Foreskin keratinocyte (primary cell): ENCODE measurements at places on chromosomes 6 and 20. TPM values are rescaled to one million over a fixed set of nuclear protein-coding genes. Genes with fewer than 3 reads are reported as not detected.

The KHDRBS2 gene
- total RNA-seq, result not detected in 2 replicates

DNA sequence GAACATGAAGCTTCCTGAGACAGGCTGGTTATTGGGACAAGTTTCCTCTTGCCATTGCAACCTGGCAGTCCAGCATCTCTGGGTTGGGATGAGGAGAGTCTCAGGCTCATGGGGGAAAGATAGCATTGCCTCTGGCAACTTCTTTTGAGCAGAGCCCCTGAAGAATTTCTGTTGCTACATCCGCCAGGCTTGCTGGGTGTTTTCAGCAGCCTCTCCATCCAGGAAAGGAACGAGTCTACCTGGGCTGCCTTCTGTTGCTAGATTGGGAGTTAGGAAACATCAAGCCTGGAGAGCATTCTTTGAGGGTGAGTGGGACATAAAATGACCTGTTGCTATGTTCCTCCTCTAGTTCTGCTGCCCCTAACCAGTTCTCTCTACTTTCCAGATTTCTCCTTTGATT lies 313.5 kb downstream of the RFPL4B start:
- peak; percentile 46 for DNase-seq

DNA sequence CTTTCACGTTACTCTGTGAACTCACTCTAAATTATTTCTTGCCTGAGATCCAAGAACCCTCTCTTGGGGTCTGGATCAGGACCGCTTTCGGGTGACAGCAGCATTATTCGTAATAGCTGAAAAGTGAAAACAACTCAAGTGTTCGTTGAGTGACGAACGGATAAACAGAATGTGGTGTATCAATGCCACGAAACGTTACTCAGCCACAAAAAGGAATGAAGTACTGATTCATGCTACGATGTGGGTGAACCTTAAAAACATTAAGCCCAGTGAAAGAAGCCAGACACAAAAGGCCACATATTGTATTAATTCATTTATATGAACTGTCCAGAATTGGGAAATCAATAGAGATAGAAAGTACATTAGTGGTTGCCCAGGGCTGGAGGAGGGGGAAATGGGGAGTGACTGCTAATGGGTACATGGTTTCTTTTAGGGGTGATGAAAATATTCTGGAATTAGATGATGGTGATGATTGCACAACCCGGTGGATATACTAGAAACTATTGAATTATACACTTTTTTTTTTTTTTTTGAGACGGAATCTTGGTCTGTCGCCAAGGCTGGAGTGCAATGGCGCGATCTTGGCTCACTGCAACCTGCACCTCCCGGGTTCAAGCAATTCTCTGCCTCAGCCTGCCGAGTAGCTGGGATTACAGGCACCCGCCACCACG lies 8.4 kb downstream of the PTGIS start:
- DNase-seq, result no peak

DNA sequence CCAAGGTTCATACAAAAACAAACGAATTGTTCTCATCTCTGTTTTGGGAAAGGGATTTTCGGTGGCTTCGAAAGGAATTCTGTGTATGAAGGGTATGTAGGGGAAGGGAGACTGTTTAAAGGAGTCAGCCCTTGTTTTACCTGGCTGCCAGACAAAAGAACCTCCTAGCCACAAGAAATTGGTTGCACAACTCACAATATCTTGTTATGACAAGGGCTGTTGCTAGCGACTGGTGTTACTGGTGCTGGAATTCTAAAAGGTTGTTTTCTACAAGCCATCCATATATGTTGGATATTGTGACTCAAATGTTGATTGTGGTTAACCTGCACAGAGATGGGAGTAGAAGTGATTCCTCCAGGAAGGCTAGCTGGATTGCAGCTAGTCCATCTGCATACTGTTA lies 34.6 kb upstream of the CITED2 start:
- DNase-seq, result peak; percentile 67

GRCh38 chr6:8170245-8170644 lies 67.9 kb upstream of the EEF1E1 start:
- DNase-seq, result no peak

GRCh38 chr20:38214256-38215193 lies 46.0 kb downstream of the KIAA1755 start:
- DNase-seq, result no peak

The FAM184A gene
- total RNA-seq, result 0.14 and 0.17 TPM in 2 replicates

The PLCB4 gene
- 2.4 and 3.1 TPM in 2 replicates for total RNA-seq

The B3GAT2 gene
- total RNA-seq, result not detected in 2 replicates

GRCh38 chr6:113805173-113805790 lies 51.9 kb upstream of the MARCKS start:
- no peak for DNase-seq

DNA sequence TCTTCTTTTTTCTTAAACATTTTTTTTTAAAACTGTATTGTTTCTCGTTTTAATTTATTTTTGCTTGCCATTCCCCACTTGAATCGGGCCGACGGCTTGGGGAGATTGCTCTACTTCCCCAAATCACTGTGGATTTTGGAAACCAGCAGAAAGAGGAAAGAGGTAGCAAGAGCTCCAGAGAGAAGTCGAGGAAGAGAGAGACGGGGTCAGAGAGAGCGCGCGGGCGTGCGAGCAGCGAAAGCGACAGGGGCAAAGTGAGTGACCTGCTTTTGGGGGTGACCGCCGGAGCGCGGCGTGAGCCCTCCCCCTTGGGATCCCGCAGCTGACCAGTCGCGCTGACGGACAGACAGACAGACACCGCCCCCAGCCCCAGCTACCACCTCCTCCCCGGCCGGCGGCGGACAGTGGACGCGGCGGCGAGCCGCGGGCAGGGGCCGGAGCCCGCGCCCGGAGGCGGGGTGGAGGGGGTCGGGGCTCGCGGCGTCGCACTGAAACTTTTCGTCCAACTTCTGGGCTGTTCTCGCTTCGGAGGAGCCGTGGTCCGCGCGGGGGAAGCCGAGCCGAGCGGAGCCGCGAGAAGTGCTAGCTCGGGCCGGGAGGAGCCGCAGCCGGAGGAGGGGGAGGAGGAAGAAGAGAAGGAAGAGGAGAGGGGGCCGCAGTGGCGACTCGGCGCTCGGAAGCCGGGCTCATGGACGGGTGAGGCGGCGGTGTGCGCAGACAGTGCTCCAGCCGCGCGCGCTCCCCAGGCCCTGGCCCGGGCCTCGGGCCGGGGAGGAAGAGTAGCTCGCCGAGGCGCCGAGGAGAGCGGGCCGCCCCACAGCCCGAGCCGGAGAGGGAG lies 580 bp downstream of the VEGFA start:
- no peak for DNase-seq

- DNase-seq, result no peak
These were observed 24.3 kb upstream of the DLGAP4 start for GRCh38 chr20:36281785-36282380.

GRCh38 chr6:159655409-159655988 lies 37.5 kb downstream of the SOD2 start:
- DNase-seq, result no peak

The TRAPPC3L gene
- total RNA-seq, result 0.07 and 0.20 TPM in 2 replicates
